ENCODE measurements at places on chromosomes 11 and 22.

GRCh38 chr11:110833033-110833484 lies 120.8 kb upstream of the ARHGAP20 start:
- DNase-seq: no peak

GRCh38 chr11:60477035-60477445 lies 15.5 kb upstream of the MS4A12 start:
- DNase-seq: no peak

GRCh38 chr11:59899532-59899931 lies 20.9 kb downstream of the OOSP3 start:
- no peak for DNase-seq

DNA sequence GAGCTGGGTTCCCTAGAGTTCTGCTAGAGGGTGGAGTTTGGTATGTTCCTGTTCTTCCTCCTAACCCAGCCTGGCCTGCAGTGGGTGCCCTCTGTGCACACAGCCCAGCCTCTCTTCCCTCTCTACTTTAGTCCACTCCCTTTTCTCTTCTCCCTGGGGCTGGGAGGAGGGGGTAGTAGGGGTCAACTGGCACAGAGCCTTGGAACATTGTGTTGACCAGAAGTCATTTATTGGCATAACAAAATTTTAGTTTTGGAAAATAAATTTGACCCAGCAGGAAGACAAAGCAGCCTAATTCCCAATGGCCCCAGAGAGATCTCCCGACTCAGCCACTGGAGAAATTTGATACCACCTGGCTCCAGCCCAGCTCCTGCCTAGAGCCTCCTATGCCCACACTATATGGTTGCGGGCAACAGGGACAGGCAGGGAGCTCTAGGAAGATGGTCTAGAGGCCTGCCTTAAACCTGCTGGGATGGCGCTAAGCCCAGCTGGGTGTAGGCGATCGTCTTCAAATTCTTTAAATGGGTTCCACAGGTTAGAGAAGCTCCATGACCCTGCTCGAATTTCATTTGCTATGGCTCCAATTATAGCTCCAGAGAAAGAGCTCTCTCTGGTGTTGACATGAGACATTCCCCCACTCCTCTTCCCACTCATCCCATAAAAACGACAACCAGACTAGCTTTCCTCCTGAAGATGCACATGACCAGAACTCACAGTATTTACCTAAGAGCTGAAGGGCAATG lies 9.9 kb downstream of the PCSK7 start:
- no peak for DNase-seq

GRCh38 chr11:3926458-3927095 lies 71.1 kb downstream of the STIM1 start:
- no peak for DNase-seq

GRCh38 chr11:3035333-3035732 lies 21.9 kb downstream of the CARS1 start:
- no peak for DNase-seq

All from hypothalamus (tissue), 51 donors.